ENCODE measurements at places on chromosomes 12 and 14.

DNA sequence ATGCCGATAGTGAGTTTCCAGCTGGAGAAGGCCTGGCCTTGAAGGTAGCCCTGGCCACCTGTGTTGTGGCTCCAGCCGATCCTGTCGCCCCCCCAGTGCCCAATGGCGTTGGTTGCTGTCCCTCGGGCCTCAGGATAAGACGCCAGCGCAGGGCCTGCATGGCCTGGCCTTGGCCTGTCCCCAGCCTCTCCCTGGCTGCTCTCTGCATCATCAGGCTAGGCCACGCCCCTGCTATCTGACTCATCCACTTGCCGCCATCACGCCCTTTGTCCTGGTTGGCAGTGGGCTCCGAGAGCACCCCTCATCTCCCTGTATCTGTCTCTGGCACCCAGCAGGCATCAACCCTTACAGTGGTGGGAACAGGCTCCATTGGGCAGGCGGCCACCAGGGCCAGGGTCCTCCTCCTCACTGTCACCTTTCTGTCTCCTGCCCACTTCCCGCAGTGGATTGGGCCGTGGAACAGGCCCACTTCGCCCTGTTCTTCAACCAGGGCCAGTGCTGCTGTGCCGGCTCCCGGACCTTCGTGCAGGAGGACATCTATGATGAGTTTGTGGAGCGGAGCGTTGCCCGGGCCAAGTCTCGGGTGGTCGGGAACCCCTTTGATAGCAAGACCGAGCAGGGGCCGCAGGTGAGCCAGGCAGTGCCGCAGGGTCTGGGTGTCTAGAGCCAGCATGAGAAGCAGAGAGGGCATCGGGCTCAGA, 25.6 kb downstream of the ALDH2 start:
- peak; percentile 55 for DNase-seq

GRCh38 chr12:14393751-14394150, 28.3 kb downstream of the ATF7IP start:
- peak; percentile 50 for DNase-seq

- no peak for DNase-seq
Measured at GRCh38 chr12:59500915-59501314, 94.9 kb upstream of the SLC16A7 start.

GRCh38 chr12:5124401-5124800, 80.7 kb downstream of the KCNA5 start:
- DNase-seq = no peak

DNA sequence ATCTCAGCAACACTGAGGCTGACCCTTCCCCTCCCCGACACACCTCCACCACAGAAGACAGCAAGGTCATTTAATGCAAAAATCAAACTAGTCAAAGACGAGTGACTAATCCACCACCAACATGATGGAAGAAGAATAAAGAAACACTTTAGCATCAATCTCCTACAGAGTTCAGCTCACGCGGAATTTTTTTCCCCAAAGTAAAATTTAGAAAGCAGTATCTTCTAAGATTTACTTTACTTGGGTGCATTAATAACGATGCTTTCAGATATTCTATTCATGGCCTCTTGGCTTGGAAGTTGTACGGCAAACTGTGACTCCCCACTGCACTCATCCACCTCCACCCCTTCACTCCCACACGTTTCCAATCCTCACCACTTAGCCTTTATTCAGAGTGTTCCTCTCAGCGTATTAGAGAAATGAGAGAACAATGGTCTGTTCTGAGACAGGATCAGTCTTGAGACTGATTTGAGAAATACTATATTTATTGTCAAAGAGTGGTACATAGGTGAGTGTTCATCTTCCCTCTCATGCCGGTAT, 1.9 kb downstream of the EGLN3 start:
- DNase-seq = no peak

DNA sequence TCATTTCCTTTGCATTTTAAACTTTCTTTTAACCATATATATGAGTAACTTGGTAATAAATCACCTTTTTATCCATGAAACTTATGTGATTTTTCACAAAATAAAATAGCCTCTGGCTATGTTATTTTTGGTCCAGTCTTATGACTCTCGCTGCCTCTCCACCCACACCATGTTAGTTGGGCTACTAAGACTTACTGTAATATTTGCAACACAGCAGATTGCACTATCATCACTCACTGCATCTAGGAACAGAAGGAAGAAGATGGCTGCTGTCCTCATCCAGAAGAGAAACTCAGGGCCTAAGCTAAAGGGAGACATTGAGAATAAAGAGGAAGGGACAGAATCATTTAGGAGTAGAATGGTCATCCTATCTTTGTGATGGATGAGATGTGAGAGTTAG, 12.6 kb upstream of the B4GALNT3 start:
- no peak for DNase-seq

GRCh38 chr12:67765776-67766766, 117.5 kb downstream of the DYRK2 start:
- peak; percentile 63 for DNase-seq

Data from fibroblast of the aortic adventitia (primary cell).